ENCODE measurements at places on chromosomes 12 and 14.

- DNase-seq = no peak
Observed at GRCh38 chr12:52234223-52234810, 1.3 kb downstream of the KRT7 start.

DNA sequence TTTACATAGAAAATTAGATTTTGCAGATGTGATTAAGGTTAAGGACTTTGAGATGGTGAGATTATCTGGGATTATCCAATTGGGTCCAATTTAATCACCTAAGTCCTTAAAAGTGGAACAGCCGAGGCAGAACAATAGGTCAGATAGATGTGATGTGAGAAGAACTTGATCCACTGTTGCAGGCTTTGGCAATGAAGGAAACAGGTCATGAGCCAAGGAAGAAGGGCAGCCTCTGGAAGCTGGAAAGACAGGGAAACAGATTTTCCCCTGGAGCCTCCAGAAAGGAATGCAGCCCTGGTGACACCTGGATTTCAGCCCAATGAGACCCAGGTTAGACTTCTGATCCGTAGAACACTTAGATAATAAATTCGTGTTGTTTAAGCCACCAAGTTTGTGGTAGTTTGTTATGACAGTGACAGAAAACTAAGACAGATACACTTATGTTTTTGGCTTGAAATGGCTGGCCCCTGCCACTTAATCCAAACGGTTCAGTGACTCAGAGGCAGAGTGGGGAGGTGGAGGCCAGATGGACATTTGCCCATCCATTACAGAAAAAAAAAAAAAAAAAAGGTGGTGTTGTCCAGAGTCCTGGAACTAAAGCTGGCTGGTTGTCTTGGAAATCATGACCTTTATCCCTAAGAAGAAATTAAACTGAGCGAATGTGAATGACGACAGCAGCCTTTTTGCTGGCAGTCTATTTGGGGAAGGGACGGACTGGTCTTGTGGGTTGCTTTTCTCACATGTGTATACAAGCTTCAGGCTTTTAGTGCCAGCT, 181.9 kb upstream of the NRXN3 start:
- DNase-seq = no peak

DNA sequence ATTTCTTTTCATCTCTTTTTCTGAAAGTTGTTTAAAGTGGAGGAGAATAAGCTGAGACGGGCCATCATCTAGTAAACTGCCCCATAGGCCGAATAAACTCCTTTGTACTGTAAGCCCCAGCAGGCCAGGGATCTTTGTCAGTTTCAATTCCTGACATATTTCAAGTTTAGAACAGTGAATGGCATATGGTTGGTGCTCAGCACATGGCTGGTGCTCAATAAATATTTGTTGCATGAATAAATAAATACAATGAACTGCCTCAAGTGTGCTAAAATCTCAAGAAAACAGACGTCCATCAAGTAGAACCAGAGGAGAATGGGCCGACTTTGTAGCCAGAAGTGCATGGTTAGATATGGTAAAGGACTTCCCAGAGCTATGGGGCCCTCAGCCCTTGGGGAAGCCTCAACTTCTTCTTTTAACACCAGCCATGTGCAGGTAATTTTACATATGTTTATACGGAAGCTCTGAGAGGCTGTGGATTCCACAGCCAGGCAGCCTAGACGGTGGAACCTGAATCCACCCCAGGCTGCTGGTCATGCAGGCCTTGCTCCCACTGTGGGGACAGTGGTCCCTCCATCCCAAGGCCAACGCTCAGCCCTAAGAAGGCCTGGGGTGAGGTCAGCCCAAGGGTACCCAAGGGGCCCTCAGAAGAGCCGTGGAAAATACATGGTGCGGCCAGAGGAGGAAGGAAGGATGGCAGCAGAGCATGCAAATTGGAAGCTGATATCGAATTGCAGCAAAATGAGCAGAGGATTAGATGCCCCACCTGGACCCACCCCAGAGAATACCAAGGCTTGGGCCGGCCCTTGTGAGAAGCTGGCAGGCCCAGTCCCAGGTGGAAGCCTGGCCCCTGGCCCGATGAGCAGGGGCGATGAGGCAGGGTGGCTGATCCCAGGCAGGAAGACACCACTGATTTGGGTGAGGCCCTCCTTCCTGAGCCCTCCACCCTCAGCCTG, 8.7 kb upstream of the AQP2 start:
- DNase-seq = no peak

GRCh38 chr14:75401361-75401760, 26.5 kb upstream of the JDP2 start:
- DNase-seq = no peak

- peak; percentile 56 for DNase-seq
Observed at GRCh38 chr12:116533343-116534251, 25.6 kb upstream of the MAP1LC3B2 start.

DNA sequence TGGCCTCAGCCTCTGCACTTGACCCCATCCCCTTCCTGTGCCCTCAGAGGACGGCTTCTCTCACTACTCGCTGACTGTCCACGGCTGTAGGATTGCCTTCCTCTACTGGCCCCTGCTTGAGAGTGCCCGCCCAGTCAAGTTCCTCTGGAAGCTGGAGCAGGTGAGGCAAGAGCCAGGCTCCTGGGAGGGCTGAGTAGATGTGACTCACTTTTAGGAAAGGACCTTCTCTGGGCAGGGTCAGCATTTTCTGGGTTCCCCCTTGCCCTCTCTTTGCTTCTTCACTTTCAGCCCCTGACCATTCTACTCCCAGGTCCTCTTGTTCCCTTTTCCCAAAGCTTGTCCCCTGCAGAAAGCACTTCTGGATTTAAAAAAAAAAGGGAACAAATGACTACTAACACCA, 7.7 kb downstream of the CLSTN3 start:
- DNase-seq = no peak
